Esophagus squamous epithelium (tissue), 5 donors: ENCODE measurements at places on chromosomes 11 and 22. TPM values are rescaled to one million over a fixed set of nuclear protein-coding genes. Genes with fewer than 3 reads are reported as not detected.

The CASP12 gene
- total RNA-seq = 2.5 TPM

The OR4D5 gene
- not detected for total RNA-seq

The RCOR2 gene
- total RNA-seq = 0.49 TPM

DNA sequence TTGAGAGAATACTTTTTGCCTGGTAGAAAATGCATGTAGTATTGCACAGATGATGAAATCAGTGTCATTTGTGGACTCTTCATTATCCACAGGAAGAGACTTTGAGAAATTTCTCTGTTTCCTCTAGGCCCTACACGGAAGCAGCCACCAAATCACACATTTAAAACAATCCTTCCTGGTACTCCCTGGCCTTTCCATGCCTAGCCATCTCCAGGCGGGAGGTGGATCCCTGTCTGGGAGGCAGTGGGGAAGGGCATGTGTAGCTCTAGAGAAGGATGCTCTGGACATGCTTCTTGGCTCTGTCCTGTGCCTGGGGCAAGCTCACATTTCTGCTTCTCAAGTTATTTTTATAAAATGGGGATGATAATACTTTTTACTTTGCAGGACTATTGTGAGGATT lies 114.1 kb downstream of the ADAMTS15 start:
- DNase-seq = no peak

DNA sequence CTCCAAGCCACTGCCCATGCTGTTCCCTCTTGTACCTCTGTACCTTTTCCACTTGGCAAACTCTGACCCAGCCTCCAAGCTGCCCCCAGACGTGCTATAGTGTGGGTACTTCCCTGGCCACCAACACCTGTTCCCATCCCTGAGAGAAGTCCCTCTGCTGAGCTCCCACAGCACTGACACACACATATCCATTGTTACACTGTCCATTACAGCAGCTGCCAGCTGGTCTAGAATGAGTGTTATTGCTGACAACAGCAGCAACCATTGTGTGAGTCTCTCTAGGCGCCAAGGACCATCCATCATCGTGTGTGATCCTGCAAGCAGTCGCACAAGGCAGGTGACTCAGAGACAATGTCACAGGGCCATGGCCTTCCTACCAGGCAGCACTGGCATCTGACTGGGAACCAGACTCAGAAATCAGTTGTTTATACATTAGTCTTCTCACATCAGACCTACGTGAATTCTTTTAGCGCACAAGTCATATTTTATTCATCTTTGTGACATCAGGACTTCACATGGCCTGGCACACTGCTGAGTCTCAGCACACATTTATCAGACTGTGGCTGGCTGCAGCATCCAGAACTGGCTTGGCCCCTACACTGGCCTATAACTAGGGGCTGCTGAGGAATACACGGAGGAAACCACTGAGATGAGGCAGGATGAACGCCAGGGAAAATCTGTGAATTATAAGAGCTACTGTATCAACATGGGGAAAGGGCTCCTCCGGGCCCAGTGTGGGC lies 56.4 kb downstream of the SGSM3 start:
- no peak for DNase-seq

GRCh38 chr11:58046231-58046630 lies 15.5 kb downstream of the OR6Q1 start:
- no peak for DNase-seq

- no peak for DNase-seq
Measured at GRCh38 chr11:17541330-17541885, 2.8 kb downstream of the USH1C start.

- DNase-seq = no peak
Measured at GRCh38 chr22:30396871-30397655, at the start of gene SEC14L2. SEC14L2 (plus strand) TSS chr22:30397018; CDS start chr22:30397117, 99 bp downstream.

DNA sequence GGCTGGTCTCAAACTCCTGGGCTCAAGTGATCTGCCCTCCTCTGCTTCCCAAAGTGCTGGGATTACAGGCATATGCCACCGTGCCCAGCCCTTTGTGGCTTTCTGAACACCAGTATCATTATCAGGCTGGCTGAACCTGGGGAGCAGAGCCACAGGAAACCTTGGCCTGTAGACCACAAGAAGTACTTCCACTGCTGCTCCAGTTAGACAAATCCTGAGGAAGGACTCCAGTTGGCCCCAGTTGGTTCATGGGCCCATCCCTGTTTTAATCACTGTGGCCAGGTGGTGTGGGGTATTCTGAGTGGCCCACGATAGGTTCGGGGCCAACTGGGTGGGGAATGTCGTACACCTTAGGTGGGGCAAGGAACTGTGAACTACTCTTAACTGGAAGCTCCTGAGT lies 5.5 kb upstream of the DUSP18 start:
- no peak for DNase-seq

DNA sequence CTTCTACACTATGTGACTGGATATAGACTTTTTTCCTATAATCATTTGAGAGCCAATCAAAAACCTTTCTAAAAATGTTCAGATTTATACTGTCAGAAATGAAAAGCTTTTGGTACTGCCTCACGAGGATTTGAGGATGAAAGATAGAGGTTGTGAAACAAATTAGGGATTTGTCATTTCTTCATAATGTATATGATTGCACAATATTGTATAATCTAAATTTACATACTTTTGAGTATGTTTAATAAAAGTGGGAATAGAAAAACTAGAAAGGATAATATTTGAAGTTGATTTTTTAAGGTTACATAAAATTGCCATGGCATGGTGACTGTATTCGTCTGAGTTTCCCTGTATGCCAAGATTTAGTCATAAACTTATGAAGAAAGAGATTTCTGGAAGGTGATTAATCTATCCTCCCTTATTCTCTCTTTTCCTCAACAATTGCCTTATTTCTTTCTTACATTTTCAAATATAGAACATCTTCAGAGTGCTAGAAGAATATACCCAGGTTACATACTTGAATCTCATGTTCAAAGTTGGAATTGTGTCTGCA lies 56.2 kb downstream of the CASP12 start:
- DNase-seq = no peak

GRCh38 chr11:118111019-118111743 lies 24.4 kb upstream of the SMIM35 start:
- no peak for DNase-seq

DNA sequence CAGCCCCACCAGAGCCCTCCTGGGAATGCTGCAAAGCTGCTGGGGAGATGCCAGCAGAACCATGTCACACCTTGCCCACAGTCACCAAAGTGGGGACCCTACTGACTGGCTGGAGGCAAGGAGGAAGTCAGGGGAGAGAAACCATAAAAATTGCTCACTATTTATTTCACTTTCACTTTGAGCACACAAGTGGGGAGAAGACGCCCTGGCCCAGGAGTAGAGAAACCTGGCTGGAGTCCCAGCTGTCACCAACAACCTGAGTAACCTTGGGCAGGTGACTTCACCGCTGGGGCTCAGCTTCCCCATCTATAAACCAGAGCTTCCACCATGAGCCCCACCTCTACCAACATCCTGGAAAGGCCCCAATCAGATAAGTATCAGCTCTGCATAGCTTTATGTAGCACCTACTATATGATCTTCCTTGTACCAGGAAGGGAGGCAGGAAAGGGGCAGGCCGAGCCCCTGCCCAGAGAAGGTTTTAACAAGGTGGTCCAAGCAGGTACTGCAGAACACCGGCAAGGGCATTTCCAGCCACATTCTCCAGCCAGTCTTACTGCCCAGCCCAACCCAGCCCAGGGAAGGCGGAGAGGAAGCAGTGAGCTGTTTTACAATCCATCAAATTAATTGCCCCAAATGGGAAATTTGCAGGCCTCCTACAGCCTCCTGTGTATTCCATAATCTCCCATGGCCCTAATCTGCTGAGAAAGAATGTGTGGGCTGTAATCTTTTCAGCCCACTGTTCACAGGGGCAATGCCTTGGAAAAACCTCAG lies 27.6 kb downstream of the PLEKHA7 start:
- no peak for DNase-seq

GRCh38 chr11:77871855-77872254 lies 50.9 kb downstream of the AAMDC start:
- DNase-seq = no peak
